NCI-H82 (cell line): ENCODE measurements at places on chromosomes 16 and 17.

DNA sequence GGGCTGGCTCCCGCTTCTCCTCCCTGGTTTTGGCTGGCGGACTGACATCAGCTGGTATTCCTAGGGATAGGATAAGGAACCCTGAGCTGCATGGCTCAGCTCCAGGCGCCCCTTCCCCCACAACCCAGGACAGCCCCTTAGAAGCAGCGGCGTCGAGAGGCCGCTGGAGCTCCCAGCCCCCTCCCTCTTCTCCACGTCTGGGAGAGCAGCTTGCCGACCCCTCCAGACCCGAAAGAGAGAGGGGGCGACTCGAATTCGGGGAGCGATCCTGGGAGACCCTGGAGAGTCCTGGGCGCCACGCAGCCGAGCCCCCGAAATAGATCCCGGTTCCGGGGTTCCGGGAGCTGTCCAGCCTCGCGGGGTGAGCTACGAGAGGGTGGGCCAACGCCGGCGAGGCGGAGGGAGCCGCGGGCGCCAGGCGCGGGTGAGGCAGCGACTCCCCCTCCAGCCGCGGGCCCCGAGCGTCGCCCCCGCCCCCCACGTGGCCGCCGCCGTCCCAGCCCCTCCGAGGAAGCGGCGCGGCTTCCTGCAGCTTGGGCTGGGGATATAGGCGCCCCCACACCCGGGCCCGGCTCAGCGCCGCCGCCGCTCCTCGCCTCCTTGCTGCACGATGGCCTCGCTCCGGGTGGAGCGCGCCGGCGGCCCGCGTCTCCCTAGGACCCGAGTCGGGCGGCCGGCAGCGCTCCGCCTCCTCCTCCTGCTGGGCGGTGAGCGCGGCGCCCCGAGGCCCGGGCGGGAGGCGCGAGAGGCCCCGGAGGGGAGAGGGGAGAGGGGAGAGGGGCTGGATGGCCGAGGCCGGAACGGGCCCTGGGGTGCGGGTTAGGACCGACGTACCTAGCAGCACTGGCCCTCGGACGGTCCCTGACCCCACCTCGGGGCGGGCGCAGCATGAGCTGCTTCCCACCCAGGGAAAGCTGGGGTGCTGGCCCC is at the start of gene RAMP2:
RAMP2 (plus strand) TSS at position 576 of the 930 bp plus-strand sequence; CDS start at position 611, 35 bp downstream.
- DNase-seq, result peak; percentile 73

- DNase-seq, result peak; percentile 30
Measured at GRCh38 chr17:61349350-61349749, 50.3 kb upstream of the TBX2 start.

GRCh38 chr16:7505495-7505894 is 172.8 kb downstream of the RBFOX1 start:
- no peak for DNase-seq

GRCh38 chr17:78736526-78737079 is 45.5 kb downstream of the CYTH1 start:
- peak; percentile 62 for DNase-seq

- DNase-seq, result no peak
Measured at GRCh38 chr17:13428611-13429042, 173.1 kb downstream of the HS3ST3A1 start.

DNA sequence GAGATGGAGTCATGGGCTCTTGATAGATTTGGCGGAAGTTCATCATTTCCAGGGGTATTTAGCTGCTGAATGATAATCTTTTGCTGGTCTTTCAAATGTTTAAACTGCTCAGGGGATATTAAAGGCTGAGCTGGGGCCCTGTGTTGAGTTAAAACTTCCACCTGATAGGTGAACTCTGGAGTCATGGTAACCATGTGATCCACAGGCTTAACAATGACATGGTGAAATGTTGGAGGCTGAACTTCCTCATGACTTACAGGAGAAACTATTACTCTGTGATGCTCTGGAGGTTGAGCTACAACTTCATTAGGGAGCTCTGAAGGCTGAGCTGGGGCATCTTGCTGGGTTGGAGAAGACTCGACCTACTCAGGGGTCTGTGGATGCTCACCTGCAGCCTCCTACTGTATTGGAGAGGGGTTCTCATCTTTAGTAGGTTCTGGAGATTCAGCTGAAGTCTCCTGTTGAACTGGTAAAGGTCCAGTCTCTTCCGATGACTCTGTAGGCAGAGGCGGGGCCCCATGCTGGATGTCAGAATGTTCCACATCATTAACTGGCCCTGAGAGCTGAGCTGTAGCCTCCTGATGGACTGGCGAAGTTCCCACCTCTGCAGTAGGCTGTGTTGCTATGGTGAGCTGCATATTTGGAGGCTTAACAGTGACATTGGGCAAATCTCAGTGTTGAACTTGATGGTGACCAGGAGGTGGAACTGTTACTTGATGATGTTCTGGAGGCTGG is 24.2 kb downstream of the RDM1 start:
- DNase-seq, result no peak

DNA sequence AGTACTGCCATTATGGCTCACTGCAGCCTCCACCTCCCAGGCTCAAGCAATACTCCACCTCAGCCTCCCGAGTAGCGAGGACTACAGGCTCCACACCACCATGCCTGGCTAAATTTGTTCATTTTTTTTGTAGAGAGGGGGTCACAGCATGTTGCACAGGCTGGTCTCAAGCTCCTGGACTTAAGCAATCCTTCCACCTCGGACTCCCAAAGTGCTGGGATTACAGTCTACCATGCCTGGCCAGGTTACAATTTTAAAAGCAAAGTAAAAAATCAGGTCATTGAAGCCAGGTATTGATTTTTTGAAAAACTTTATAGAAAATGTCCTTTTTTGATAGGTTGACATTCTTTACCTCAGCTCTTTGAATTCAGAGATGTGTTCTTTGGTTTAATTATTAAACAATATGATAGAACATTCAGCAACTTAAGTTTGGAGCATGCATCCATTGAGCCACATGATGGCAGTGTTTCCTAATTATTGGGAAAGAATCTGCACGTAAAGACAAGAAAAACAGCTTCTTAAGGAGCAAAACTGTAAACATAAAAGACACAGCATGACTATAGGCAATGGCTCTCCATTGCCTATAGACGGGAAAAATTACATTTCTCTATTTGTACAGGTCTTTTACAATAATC is 1.7 kb upstream of the SLC16A11 start:
- DNase-seq, result peak; percentile 78

- DNase-seq, result no peak
Measured at GRCh38 chr16:69100071-69100691, 5.3 kb upstream of the HAS3 start.

GRCh38 chr16:88754109-88754911 is 30.7 kb downstream of the PIEZO1 start:
- DNase-seq, result no peak

DNA sequence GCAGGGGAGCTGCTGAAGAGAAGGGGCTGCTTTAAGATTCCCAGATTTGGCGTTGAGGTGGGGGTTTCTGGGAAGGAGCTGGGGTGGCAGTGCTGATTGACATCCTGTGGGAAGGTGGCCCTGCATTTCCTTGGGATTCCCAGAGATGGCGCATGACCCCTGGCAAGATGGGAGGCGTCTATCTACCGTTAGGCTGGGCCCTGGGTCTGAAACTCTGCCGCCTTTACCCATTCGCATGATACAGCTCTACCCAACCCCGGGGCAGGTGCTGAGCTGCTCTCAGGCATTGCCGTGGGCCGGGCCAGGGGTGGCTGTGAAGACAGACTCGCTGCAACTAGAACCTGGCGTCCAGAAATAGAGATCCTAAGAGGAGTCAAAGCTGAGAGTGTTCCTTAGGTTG is 9.9 kb upstream of the MVD start:
- peak; percentile 64 for DNase-seq
